Left lung (tissue), 14 donors: ENCODE measurements at places on chromosomes 5 and 9. TPM values are rescaled to one million over a fixed set of nuclear protein-coding genes. Genes with fewer than 3 reads are reported as not detected.

The SPINK7 gene
- 0.66 TPM for polyA plus RNA-seq

The TSSK1B gene
- polyA plus RNA-seq = not detected

The GPR151 gene
- polyA plus RNA-seq = not detected

The C5orf34 gene
- 6.2 TPM for polyA plus RNA-seq

The DDX4 gene
- polyA plus RNA-seq = 0.11 TPM

- peak; percentile 99 for DNase-seq
These were observed 87.3 kb upstream of the TNFAIP8 start for GRCh38 chr5:119268387-119269060.

DNA sequence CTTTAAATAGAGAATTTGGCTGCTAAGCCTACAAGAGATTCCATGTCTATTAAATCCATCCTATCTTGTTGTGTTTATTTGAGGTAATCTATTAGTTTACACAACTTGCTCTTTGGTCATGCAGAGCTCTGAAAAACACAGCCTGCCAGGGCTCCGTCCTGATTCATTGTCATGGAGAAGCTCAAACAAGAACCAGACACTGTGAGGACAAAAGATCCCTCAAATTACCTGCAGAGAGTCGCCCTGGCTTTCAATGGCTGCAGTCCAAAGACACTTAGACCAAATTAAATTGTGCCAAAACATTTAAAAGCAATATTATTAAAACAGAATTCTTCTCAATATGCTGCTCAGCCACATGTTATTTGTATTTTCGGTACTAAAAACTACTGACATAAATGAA is 60.1 kb downstream of the CDH18 start:
- no peak for DNase-seq

GRCh38 chr9:136628268-136628667 is 34.4 kb upstream of the EGFL7 start:
- DNase-seq = no peak

- DNase-seq = no peak
These were observed 208.8 kb downstream of the DNAH5 start for GRCh38 chr5:13735691-13736090.

DNA sequence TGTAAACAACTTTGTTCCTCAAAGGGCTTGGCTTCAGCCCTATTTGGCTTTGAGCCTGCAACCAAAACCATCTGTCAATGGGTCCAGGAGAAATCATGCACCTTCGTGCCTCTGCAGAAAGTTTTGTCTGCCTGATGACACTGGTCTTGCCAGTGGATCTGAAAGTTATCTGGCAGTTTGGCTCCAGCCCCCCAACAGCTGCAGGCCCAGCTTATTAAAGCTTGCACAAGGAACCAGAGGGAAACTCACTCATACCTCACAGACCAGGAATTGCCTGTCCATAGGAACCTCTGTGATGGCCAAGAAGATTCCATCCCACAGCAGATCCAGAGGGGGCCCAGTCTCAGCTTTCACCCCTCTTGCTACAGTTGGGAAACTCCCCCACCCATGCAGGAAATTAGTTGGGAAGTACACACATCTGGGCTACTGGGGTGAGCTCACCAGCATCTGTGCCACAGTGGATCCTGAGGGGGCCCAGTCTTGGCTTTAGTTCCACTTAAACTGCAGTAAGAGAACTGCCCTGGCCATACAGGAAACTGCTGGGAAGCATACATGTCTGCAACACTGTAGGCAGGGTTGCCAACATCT is 265.5 kb downstream of the GRIA1 start:
- no peak for DNase-seq

DNA sequence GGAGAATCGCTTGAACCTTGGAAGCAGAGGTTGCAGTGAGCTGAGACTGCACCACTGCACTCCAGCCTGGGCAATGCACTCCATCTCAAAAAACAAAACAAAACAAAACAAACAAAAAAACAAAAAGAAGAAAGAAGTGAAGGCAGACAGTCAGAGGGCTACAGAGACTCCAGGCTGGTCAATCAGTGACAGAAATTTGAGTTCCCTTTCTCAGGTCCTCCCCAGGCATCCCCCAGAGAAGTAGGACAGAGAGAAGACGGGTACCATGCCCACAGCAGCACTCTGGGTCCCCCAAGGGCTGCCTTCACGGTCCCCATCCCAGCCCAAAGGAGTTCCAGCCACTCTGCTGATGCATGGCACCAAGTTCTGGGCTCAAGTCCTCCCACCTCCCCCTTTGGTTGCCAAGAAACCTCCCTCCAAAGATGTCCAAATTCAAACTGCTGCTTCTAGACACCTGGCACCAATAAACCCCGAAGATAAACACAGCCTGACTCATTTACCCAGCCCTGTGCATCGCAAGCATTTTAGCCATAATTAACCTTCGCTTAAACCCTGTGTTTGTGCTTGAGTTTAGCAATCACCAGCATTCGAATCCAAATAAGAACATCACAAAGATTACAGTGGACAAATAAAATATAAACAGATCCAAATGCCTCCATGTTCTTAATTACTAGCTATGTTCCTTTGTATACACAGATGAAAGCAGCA is 24.0 kb downstream of the SEMA4D start:
- peak; percentile 65 for DNase-seq

GRCh38 chr5:74953937-74954720 is 87.9 kb upstream of the FAM169A start:
- DNase-seq = no peak

GRCh38 chr9:7982907-7983306 is 183.3 kb upstream of the DMAC1 start:
- no peak for DNase-seq

DNA sequence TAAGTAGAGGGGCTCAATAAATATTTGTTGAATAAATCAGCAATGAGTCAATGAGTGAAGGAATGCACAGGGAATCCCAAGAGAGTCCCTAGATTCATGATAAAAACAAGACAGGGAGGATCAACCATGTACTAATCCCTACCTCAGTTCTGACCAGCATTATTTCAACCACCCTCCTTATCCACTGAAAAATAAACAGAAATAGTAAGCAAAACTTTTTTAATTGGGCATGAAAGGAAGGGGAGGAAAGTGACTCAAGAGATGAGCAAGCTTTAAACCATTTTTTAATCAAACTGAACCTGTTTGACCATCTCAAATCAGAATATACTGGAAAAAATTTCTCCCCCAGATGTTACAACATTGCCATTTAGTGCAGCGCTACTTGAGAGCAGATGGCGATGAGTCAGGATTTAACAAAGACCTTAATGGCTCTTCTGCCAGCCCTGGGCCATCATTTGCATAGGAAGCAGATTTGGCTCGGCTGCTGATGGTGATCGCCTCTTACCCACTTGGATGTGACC is 194.8 kb upstream of the SLC30A5 start:
- DNase-seq = no peak

DNA sequence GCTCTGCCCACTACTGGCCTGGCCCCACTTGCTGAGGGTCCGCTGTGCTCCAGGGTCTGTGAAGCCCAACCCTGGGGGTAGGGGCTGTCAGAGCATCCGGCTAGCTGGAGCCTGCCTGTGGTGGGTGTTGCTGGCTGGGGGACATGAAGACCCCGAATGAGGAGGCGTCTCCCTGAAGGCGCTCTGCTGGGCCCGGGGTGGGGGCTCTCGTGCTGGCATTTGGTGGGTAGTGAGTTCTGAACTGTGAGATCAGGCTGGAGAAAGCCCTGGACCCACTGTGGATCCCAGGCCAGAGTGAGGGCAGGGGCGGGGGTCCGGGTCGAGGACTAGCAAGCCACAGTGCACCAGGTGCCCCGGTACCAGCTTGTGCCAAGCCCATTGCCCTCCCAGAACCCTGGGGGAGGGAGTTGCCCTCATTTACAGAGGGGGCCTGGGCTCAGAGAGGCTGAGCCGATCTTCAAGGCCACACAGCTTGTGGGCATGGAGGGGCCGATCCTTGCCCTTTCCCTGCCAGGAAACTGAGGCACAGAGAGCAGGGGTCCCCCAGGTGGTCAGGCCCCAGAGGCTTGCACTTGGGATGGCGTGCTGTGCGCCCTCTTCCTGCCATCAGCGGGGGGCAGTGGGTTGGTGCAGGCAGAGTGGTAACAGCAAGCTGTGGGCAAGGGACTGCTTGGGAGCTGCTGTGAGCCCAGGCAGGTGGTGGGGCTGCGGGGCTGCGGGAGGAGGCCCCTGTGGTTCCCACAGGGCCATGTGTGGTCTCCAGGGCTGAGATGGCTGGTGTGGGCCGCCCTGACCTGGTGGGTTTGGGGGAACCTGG is 15.9 kb downstream of the RXRA start:
- no peak for DNase-seq

- no peak for DNase-seq
These were observed 32.1 kb upstream of the MSANTD3 start for GRCh38 chr9:100394816-100395215.

GRCh38 chr5:174690271-174690670 is 34.1 kb upstream of the MSX2 start:
- no peak for DNase-seq

- DNase-seq = no peak
These were observed 15.5 kb downstream of the SLC22A4 start for GRCh38 chr5:132309679-132310078.
